Skeletal muscle cell (primary cell): ENCODE measurements at places on chromosomes 13 and 19.

DNA sequence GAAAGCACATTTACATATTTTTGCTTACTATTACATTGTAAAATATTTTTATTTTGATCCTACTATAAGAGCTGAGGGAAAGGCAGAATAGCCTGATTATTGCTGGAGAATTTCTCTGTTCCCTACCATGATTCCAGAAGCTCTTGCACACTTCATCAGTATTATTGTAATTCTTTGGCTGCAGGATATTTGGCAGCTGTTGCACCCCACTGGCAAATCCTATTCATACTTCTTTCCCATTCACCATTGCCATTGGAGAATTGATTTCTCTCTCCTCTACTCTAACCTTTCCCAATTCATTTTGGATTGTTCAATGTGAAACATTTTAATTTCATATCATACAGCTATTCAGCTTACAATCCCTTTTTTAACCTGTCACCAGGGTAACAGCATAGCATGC lies 238.0 kb downstream of the GGACT start:
- DNase-seq, result no peak

- DNase-seq, result no peak
Observed at GRCh38 chr19:2750808-2751437, 11.1 kb upstream of the SLC39A3 start.

DNA sequence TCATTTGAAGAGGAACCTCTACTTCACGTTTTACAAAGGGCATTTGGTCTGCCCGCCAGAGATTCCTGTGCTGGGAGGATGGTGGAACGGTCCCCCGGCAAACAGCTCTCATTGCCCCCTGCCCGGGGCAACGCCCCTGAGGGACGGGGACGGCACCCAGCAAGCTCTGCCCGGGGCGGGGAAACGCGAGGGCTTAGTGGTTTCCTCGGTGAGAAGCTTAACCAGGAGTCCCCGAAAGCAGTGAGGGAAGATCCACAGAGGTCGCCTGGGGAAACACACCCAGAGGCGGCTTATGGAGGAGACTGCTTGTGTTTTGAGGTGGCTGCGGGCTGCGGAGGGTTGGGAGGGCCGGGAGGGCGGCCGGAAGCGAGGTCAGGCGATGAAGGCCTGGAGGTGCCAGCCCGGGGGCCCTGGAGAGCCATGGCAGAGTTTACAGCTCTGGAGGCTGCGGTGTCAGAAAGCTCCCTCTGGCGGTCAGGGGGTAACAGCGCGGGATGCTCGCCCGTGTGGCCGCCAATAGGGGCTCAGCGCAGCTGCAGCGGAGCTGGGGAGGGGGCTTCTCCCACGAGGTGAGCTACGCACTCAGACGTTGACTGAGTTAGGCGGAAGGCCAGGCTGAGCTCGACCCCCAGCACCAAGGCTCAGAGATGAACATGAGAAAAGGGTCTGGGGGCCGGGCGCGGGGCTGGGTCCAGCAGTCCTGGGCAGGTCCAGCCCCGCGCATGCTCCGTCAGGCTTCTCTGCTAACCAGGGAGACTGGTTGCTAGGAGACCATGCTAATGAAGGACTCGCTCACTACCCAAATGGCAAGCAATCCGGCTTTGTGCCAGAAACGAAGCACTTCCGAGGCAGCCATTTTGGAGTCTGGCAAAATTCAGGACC lies 652 bp upstream of the TPGS1 start:
- peak; percentile 99 for DNase-seq

- peak; percentile 78 for DNase-seq
Observed at GRCh38 chr13:25752957-25753551, 298.8 kb downstream of the SHISA2 start.

DNA sequence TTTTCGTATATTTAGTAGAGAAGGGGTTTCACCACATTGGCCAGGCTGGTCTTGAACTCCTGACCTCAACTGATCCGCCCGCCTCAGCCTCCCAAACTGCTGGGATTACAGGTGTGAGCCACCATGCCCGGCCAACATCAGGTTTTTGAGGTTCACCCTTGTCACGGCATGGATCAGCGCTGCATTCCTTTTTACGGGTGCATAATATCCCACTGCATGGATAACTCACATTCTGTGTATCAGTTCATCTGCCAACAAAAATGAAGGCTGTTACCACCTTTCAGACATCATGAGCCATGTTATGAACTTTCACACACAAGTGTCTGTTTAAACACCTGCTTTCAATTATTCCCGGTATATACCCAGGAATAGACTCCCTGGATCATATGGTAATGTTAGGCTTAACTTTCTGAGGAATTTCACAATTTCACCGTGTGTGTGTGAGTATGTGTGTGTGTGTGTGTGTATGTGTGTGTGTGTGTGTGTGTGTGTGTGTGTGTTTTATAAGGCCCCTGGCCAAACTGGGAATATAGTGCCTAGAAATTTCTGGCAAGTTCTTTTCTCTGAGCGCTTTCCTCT lies 52.2 kb downstream of the AP1M1 start:
- no peak for DNase-seq

DNA sequence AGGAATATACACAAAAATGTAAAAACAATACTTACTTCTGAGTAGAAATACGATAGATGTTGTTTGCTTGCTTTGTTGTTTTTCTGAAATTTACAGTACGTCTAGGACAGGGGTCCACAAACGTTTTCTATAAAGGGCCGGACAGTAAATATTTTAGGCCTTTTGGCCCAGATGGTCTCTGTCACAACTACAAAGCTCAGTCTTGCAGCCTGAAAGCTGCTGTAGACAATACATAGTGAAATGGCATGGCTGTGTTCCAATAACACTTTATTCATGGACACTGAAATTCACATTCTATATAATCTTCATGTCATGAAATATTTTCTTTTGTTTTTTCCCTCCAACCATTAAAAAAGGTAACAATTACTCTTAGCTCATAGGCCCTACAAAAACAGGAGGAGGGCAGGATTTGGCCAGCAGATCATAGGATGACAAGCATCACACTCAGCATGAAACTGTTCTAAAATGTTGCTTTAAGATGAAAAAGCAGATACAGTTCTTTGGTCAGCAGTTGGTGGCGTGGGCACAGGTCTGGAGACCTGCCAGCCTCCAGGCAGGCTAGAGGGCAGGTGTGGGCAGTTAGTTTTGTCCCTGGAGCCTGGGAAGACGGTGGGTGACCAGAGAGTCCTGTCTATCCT lies at the start of gene EDDM13:
TSS of gene EDDM13 (plus strand) at position 588 of the 638 bp plus-strand sequence. CDS start 87 bp downstream, outside the sequence.
- no peak for DNase-seq

- no peak for DNase-seq
Observed at GRCh38 chr13:26978081-26978860, 193.3 kb downstream of the USP12 start.

- DNase-seq, result no peak
Observed at GRCh38 chr19:29629836-29630534, 23.9 kb downstream of the POP4 start.

DNA sequence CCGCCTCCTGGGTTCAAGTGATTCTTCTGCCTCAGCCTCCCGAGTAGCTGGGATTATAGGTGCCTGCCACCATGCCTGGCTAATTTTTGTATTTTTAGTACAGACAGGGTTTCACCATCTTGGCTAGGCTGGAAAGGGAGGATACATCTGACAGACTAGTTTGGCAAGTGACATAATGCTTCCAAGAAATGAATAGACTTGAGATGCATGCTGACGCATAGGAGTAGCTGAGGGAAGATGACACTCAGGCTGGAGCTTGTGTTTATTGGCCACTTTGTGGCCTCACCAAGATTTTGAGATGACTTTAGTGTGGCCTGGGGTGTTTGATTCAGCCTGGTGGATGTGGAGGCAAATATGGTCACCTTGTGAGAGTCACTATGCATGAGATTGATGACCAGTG lies 4.0 kb downstream of the ZNF586 start:
- DNase-seq, result no peak

DNA sequence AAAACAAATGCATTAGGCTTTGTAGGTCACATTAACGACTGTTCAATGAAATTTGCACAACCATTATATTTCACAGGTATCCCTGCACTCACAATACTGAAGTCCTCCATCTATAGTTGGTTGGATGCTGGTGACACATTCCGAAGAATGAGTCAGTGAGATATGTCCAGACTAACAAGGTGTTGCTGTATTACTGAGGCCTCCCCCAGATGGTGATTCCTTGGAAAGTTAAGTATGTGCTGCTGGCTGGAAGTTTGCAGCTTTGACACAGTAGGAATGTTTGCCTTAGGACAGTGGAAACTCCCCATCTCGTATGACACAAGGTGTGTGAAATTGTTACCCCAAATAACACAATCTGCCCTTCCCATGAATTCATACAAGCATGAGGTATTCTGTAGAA lies 46.6 kb downstream of the FGF14 start:
- DNase-seq, result no peak

- no peak for DNase-seq
Observed at GRCh38 chr19:12137221-12137940, 2.8 kb downstream of the ZNF20 start.

GRCh38 chr19:19096641-19097627 lies 33.1 kb downstream of the SLC25A42 start:
- no peak for DNase-seq

DNA sequence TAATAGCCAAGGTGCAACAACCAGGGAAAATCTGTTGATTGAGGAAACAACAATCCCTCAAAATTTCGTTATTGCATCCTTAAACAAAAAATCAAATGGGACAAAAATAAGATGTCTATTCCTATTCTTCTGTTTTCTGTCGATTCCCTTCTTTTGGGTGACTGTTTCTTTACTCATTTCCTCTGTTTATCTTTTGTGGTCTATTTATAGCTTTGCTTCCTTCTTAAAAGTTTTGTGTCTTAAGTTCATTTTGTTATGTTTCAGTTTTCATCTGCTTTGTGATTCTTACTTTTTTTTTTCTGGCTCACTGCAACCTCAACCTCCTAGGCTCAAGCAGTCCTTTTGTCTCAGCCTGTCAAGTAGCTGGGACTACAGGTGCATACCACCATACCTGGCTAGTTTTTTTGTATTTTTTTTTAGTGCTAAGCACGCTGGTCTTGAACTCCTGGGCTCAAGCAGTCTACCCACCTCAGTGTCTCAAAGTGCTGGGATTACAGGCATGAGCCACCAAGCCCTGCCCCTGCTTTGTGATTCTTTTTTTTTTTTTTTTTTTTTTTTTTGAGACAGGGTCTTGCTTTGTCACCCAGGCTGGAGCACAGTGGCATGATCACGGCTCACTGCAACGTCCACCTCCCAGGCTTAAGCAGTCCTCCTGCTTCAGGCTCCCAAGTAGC lies 10.4 kb downstream of the ZNF146 start:
- no peak for DNase-seq

- DNase-seq, result peak; percentile 48
Observed at GRCh38 chr19:2588081-2588777, 112.3 kb downstream of the GADD45B start.

DNA sequence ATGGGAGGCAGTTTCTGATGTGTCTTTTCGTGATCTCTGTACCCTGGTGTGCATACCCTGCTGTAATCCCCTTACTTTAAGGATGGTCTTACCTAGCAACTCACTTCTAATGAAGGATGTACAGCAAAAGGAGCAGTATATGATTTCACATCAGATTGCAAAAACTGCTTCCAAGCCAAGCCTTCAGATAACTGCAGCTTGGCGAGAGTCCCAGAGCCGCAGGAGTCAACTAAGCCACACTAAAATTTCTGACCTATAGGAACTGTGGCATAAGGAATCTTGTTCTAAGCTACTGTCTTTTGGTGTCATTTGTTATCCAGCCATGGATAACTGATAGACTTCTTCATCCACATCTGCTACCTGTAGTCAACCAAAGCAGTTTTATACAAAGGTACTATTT lies 496.7 kb downstream of the GPC6 start:
- DNase-seq, result no peak

- DNase-seq, result no peak
Observed at GRCh38 chr13:110503037-110503901, 58.3 kb downstream of the RAB20 start.

GRCh38 chr19:7916103-7916954 lies 1.7 kb downstream of the TGFBR3L start:
- DNase-seq, result no peak

GRCh38 chr13:21365574-21365973 lies 93.5 kb downstream of the ZDHHC20 start:
- DNase-seq, result no peak

DNA sequence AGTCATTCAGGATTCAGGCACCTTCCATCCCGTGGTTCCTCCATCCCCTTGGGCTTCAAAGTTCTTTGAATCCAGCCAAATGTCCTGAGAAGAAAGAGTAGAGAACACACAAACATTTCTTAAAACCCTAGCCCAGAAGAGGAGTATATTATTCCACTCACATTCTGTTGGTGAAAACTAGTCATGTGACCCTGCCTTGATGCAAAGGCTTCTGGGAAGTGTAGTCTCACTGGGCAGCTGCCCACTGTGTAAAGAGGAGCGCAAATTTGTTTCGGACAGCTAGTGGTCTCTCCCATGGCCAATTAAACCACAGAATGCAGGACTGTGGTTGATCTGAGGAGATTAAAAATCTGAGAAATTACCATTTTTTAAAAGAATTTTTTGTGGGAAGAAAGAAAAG lies 304.4 kb downstream of the SUCLA2 start:
- no peak for DNase-seq

- DNase-seq, result no peak
Observed at GRCh38 chr19:40604647-40605215, 3.6 kb downstream of the LTBP4 start.

GRCh38 chr19:51531349-51532315 lies at the start of gene SIGLEC6:
TSS of gene SIGLEC6 (minus strand) at chr19:51531670. CDS start at chr19:51531648, 22 bp downstream.
- DNase-seq, result no peak

- no peak for DNase-seq
Observed at GRCh38 chr19:13610039-13610691, 103.9 kb upstream of the CACNA1A start.

DNA sequence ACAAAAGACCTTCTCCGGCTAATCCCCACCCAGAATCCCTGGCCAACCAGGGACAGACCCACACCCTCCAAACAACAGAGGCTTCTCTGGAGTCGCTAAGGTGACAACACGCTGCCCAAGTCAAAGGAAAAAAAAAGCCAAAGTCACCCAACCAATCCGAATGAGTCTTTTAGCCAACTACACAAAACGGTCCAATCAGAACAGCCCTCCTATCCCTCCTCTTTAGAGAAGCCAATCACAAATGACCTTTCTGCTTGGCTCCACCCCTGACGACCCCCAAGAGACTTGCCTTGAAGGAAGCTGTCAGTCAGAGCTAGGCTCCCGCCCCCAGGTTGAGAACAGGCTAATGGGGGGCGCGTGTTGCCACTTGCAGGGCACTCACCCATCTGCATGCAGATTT lies 6.6 kb upstream of the FBXW9 start:
- no peak for DNase-seq

GRCh38 chr19:9836021-9836420 lies 903 bp downstream of the PIN1 start:
- DNase-seq, result no peak

- no peak for DNase-seq
Observed at GRCh38 chr19:33375837-33376159, 2.3 kb downstream of the CEBPG start.
